ENCODE measurements at places on chromosomes 12 and 14. TPM values are rescaled to one million over a fixed set of nuclear protein-coding genes. Genes with fewer than 3 reads are reported as not detected.

DNA sequence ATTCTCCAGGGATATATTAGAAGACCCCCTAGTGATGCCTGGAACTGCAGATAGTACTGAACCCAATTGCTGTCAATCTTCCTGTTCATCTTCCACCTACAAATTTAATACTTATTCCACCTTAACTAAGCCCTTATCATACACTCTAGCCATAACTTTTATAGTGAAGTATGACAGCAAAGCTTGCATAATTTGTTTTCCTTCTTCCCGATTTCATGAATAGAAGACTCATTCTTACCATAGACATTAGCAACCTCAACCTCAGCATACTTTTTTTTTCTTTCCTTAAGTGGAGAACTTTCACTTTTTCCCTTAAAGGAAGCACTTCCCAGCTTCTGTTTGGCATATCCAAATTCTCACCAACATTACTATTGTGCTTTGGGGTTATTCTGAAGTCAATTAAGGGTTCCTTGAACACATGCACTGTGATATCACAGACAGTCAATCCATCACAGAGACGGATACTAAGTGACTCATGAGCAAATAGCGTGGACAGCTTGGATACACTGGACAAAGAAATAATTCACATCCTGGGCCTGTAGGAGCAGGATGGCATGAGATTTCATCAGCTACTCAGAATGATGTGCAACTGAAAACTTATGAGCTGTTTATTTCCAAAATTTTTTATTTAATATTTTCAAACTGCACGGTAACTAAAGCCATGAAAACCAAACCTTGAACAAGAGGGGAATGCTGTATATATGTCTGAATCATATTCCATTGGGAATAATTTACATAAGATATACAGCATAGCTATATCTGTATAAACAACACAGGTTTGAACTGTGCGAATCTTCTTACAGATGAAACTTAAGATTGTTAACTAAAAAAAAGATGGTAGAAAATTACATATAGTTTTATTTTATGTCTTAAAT lies 63.9 kb downstream of the SYT1 start:
- H3K27ac ChIP-seq = no peak overlapping the region
- H3K4me1 ChIP-seq = peaks cover 5% of the 10 kb centered on the region
- H3K27me3 ChIP-seq = no peaks in the 10 kb centered on the region
- no peak for DNase-seq
- H3K36me3 ChIP-seq = no peaks in the 10 kb centered on the region

DNA sequence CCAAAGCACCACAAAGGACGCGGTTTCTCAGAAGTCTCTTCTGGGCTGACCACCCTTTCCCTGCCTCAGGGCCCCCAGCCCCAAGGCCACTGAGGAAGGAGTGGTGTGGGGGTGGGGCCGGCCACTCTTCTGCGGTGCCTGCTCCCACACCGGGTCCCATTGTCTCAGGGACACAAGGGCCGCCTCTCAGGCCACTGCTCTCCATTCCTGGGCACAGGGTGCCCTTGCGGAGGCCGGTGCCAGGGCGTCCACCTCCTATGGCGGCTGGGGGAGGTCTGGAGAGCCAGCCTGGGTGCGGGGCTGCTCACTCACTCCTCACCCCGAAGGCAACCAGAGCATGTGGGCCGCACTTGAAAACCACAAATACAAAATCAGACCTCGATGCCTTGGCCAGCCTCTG lies 44.1 kb downstream of the PRIMA1 start:
- DNase-seq = no peak
- no peak overlapping the region for H3K27ac ChIP-seq
- no peak overlapping the region for H3K4me3 ChIP-seq

GRCh38 chr12:103884316-103884715 lies 43.3 kb upstream of the NT5DC3 start:
- H3K4me3 ChIP-seq = no peak overlapping the region
- no peaks in the 10 kb centered on the region for H3K36me3 ChIP-seq
- H3K27me3 ChIP-seq = no peaks in the 10 kb centered on the region
- no peak overlapping the region for H3K27ac ChIP-seq
- no peaks in the 10 kb centered on the region for H3K4me1 ChIP-seq

CCDC60 gene
- 0.28 TPM for total RNA-seq

ANO4 gene
- total RNA-seq = not detected

All from neural progenitor cell (in vitro differentiated cells).